ENCODE measurements at places on chromosomes 12 and 14.
A peak's percentile ranks its signal among the peaks of the same experiment; 100 is the strongest.

- no peak for DNase-seq
Measured at GRCh38 chr12:1481906-1482305, 112.5 kb downstream of the FBXL14 start.

GRCh38 chr14:64636980-64637429 lies 67.2 kb upstream of the PLEKHG3 start:
- DNase-seq: no peak

- DNase-seq: no peak
Measured at GRCh38 chr12:13066014-13066413, 21.8 kb downstream of the FAM234B start.

- peak; percentile 30 for DNase-seq
Measured at GRCh38 chr12:72273851-72274351, 1.7 kb downstream of the TRHDE start.

- no peak for DNase-seq
Measured at GRCh38 chr14:35123388-35123703, 994 bp downstream of the PRORP start.

DNA sequence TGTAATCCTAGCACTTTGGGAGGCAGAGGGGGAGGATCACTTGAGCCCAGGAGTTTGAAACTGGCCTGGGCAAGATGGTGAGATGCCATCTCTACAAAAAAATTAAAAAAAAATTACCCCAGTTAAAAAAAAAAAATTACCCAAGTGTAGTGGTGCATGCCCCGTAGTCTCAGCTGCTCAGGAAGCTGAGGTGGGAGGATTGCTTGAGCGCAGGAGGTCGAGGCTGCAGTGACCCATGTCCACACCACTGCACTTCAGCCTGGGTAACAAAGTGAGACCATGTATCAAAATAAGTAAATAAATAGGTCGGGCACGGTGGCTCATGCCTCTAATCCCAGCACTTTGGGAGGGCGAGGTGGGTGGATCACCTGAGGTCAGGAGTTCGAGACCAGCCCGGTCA lies 128.8 kb downstream of the VRK1 start:
- no peak for DNase-seq

- no peak for DNase-seq
Measured at GRCh38 chr14:22666203-22666893, 22.2 kb upstream of the OR6J1 start.

DNA sequence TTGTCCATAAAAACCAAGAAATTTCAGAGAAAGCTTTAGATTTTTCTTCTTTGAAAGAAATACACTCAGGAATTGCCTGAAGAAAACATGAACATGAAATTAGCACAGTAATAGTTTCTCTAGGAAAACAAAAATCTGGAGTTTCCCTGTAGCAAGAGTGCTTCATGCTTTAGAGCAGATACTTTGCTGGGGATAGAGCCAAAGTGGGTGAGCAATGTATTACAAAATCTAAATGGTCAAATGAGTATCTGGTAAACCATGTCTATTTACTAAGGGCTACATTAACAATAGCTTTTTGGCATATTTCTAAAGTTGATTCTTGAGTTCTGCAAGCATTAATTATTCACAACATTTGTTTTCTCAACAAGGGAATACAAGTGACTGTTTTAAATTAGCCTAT lies 26.2 kb downstream of the AVPR1A start:
- DNase-seq: no peak

GRCh38 chr12:9757433-9758025 lies 3.2 kb downstream of the CD69 start:
- no peak for DNase-seq

- DNase-seq: peak; percentile 78
Measured at GRCh38 chr12:26318661-26319068, 123.3 kb downstream of the SSPN start.

GRCh38 chr12:97316321-97316720 lies 146.3 kb upstream of the RMST start:
- DNase-seq: no peak

GRCh38 chr12:32069071-32069470 lies 37.6 kb upstream of the BICD1 start:
- DNase-seq: peak; percentile 18

DNA sequence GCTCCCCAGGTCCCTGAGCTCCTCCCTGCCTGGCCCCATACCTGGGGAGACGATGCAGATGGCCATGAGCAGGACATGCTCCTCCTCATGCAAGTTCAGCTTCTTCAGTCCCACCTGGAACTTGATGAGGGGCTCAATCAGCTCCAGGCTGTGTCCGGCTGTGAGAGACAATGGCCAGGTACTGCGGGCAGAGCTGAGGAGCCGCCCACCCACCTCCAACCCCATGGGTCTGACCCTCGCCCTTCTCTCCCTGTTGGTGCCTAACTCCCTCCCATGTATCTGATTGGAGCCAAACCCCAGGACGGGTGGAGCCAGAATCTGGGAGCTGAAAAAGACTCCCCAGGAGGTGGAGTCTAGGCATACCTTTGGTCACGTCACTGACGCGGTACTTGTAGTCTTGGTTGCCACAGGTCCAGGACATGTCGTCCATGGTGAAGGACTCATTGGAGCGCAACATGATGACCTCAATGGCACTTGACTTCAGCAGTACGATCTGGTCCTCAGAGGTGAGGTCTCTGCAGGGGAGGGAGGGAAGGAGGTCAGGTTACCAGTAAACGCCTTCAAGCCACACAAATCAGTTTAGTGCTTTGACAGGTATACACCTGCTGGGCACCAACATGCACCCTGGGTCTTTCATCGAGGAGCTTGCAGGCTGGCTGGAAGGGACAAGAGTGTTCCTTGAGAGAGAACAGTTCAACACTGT lies 26.7 kb upstream of the HDAC7 start:
- DNase-seq: no peak

GRCh38 chr12:88493636-88494035 lies 86.6 kb downstream of the KITLG start:
- DNase-seq: peak; percentile 93

DNA sequence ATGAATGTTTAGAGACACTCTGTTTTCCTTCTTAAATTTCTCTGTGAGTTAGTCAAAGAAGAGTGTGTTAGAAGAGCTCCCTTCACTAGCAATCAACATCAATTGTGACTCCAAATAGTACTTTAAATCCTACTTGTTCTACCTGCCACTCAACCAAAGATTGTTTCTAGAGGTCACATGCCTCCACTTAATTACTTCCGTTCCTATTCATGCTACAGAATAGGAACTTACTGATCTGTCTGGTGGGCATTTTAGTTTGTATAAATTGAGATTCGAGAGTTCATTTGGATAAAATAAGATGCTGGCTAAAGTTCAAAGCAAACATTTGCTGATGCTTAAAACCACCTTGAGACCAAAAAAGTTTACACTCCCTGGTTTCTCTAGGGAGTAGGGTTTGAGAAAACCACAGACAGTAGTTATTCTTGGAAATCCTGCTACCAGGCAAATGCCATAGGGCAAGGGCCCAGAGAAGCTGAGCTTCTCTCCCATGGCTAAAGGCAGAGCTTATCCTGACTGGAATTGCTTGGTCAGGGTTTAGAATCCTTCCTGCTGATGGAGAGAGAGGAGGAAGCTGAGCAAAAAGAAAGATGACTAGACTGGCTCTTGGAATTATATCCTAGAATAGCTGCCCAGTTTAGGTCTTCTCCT lies 389.6 kb upstream of the ATP2B1 start:
- DNase-seq: no peak

GRCh38 chr12:131113568-131114270 lies 160.0 kb downstream of the ADGRD1 start:
- no peak for DNase-seq

GRCh38 chr12:92123780-92124688 lies 21.6 kb downstream of the BTG1 start:
- DNase-seq: no peak

GRCh38 chr12:43883311-43883710 lies 47.4 kb downstream of the TMEM117 start:
- no peak for DNase-seq

DNA sequence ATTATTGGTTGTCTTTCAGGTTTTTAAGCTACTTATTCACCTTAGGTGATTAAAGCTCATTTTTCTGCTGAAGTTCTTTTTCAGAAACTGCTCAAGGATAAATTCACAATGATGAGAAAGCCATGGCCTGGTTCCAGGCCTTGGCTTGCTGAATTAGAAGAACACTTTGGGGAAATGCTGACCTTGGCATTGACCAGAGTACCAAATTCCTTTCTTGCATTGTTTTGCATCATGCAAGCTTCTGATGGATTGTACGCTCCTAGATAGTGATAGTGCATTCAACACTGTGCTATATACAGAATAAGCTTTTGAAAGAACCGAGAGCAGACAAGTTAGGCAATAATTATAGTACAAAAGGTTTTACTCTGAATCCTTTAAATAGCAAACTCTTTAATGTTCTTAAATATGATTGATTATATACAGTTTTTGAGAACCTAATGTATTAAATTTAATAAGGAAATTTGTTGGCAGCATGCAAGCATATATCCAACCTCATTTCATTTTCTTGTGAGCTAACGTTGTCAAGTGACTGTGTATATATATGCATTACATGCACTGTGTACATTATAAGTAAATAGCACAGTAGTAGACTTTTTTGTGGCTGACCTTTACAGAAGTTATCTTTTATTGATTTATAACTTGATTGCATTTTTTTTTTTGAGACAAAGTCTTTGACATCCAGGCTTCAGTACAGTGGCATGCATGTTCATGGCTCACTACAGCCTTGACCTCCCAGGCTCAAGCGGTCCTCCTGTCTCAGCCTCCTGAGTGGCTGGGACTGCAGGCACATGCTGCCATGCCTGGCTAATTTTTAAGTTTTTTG lies 99.2 kb downstream of the DIP2B start:
- DNase-seq: peak; percentile 80

DNA sequence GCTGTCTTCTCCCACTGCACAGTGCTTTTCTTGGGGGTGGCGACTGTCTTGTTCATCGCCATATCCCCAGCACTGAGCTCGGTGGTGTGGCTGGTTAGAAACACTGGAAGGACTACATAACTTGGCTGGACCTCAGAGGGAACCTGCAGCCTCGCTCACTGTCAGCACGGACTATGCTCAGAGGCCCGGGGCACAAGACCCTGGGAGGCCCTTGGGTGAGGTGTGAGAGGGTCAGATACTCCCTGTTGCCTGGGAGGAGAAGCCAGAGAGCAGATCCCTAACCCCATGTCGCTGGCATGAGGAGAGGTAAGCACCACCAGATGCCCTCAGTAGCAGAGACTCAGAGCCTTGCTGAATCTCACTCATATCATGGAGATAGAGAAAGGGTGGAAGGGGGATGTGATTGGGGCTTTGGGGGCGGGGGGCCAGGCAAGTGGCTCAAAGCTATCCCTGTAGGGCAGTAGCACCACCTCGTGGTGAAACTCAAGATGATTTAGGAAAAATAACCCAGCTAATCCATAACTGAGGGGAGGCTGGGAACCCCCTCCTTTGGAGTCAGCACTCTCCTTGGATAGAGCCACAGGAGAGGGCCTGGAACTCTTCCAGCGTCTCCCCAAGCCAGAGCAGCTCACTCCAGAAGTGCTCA lies 18.7 kb upstream of the HDAC7 start:
- DNase-seq: peak; percentile 35

DNA sequence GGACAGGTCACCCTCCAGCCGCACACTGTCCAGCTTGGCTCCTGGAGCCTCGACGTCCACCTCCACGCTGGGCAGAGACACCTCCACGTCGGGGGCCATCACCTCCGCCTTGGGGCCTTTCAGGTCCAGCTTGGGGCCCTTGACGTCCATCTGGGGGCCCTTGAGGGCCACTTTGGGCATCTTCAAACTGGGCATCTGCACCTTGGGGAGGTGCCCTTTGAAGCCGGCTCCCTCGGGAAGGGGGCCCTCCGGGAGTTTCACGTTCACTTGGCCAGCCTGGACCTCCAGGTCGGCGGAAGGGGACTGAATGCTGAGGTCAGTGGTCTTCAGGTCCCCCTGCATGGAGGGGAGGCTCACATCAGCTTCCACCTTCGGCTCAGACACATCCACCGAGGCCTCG lies 25.3 kb downstream of the PLD4 start:
- no peak for DNase-seq

GRCh38 chr14:73741386-73741875 lies 27.2 kb upstream of the PNMA1 start:
- DNase-seq: peak; percentile 78

- peak; percentile 27 for DNase-seq
Measured at GRCh38 chr12:53551889-53552291, 44.6 kb upstream of the NPFF start.

GRCh38 chr14:73777420-73777819 lies 63.2 kb upstream of the PNMA1 start:
- DNase-seq: no peak

DNA sequence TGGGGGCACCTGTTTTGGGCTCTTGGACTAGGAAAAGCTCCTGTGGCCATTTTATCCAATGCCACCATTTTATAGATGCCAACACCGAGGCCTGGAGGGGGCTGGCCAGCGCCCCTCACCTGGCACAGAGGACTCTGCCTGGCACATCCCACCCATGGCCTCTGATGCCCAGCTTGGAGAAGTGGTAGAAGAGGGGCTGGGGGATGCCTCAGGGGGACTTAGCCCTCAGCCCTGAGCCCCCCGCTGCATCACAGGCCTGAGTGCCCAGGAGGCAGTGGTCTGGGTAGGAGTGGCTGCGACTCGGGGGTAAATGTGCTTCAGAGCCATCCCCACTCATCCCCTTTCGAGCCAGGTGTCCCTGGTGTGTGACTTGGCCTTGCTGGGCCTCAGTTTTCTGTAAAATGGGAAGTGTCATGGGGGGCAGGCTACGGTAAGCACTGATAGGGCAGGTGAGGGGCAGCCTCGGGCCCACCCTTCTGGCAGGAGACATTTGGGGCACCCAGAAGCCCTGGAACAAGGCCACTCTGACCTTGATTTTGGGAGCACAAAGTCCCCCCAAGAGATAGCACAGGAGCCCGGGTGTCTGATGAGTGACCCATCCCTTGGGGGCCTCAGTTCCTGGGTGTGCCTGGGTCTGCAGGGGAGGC lies 22.5 kb downstream of the SH2B3 start:
- DNase-seq: no peak

GRCh38 chr12:92065018-92065499 lies 80.6 kb downstream of the BTG1 start:
- peak; percentile 41 for DNase-seq

- DNase-seq: no peak
Measured at GRCh38 chr14:101520621-101521472, 40.4 kb upstream of the DIO3 start.

DNA sequence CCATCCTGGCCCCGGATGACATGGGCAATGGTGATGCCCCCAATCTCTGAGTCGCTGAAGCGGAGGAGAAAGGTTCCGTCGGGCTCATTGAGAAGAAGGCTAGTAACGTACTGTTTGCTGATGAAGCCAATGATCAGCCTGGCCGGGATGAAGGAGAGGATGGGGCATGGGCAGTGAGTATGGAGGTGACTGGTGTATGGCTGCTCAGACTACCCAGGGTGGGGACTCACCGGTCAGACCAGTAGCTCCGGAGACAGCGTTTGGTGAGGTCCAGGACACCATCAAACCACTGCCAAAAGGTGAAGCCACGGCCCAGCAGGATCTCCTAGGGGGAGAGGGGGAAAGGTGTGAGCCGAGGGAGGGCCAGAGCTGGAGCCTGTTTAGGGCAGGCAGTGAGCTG lies 10.9 kb downstream of the NAB2 start:
- DNase-seq: no peak

- DNase-seq: peak; percentile 26
Measured at GRCh38 chr12:122336015-122336946, 70.0 kb upstream of the VPS33A start.

GRCh38 chr12:48750215-48750614 lies 33.7 kb upstream of the CCNT1 start:
- peak; percentile 5 for DNase-seq
